Spinal cord (tissue), 10 donors: ENCODE measurements at places on chromosomes 4 and X. TPM values are rescaled to one million over a fixed set of nuclear protein-coding genes. Genes with fewer than 3 reads are reported as not detected.
A peak's percentile ranks its signal among the peaks of the same experiment; 100 is the strongest.

DNA sequence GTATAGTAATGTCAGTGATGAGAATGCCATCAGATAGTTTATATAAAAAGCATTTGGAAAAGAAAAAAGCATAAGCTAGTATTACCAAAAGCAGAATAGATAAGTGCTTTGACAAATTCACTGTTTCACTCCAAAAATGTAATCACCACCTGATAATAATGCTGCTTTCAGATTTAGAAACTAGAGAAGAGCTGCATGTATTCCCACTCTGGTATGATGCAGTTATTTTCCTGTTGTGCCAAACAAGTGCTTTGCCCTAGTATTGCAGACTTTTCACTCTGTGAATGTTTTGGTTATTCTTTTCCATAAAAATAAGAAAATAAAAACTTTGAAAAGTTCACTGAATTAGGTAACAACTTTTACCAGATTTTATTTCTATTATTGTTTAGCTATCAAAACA lies 267.7 kb upstream of the TET2 start:
- H3K27ac ChIP-seq: no peak overlapping the region
- no peaks in the 10 kb centered on the region for H3K4me1 ChIP-seq
- H3K4me3 ChIP-seq: no peak overlapping the region
- H3K27me3 ChIP-seq: no peaks in the 10 kb centered on the region

DNA sequence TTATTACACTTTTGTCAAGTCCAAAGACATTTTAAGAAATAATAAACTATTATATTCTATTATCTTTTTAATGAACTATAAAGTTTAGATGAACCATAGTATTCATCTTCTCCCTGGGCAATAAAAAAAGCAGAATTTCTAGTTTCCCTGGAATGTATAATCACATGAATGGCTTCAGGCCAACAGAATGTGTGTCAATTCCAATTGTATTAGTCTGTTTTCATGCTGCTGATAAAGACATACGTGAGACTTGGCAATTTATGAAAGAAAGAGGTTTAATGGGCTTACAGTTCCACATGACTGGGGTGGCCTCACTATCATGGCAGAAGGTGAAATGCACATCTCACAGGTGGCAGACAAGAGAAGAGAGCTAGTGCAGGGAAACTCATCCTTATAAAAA lies 70.7 kb upstream of the ANXA10 start:
- no peaks in the 10 kb centered on the region for H3K4me1 ChIP-seq
- H3K27me3 ChIP-seq: no peaks in the 10 kb centered on the region
- H3K4me3 ChIP-seq: no peak overlapping the region
- H3K27ac ChIP-seq: no peak overlapping the region
- no peaks in the 10 kb centered on the region for H3K36me3 ChIP-seq
- DNase-seq: no peak

- no peak for DNase-seq
- no peaks in the 10 kb centered on the region for H3K27me3 ChIP-seq
- no peak overlapping the region for H3K4me3 ChIP-seq
Observed at GRCh38 chrX:75096331-75096730, 59.8 kb downstream of the ABCB7 start.

- no peak overlapping the region for H3K27ac ChIP-seq
- no peaks in the 10 kb centered on the region for H3K4me1 ChIP-seq
- no peak for DNase-seq
- H3K27me3 ChIP-seq: no peaks in the 10 kb centered on the region
- H3K36me3 ChIP-seq: no peaks in the 10 kb centered on the region
- no peak overlapping the region for H3K4me3 ChIP-seq
Observed at GRCh38 chr4:53186714-53187358, 179.0 kb downstream of the SCFD2 start.

DNA sequence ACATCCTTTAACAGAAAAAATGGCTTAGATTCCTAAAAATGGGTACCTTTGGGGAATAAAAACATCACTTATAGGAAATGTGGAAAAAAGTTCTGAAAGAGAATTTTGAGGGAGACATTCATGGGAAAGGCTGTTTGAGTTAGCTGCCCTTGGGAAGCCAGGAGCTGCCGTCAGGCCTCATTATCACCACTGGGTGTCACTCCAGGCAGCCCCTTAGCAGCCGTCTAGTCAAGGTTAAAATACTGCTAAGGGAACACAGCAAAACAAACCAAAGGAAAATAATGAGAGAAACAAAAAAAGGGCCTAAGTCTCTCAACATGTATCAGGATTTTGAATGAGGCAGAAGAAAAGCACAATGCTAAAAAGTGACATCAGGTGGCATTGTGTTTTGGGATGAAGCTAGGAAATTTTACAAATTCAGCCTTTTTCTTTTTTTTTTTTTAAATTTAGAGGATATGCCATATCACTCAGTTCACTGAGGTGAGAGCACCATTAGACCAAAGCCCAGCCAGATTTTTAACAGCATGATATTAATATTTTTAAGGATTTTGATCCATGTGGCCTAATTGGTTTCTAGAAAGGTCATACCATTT lies 235.3 kb downstream of the GPAT3 start:
- no peaks in the 10 kb centered on the region for H3K4me1 ChIP-seq
- no peaks in the 10 kb centered on the region for H3K27me3 ChIP-seq
- H3K36me3 ChIP-seq: no peaks in the 10 kb centered on the region
- no peak overlapping the region for H3K27ac ChIP-seq
- peak; percentile 75 for DNase-seq

DNA sequence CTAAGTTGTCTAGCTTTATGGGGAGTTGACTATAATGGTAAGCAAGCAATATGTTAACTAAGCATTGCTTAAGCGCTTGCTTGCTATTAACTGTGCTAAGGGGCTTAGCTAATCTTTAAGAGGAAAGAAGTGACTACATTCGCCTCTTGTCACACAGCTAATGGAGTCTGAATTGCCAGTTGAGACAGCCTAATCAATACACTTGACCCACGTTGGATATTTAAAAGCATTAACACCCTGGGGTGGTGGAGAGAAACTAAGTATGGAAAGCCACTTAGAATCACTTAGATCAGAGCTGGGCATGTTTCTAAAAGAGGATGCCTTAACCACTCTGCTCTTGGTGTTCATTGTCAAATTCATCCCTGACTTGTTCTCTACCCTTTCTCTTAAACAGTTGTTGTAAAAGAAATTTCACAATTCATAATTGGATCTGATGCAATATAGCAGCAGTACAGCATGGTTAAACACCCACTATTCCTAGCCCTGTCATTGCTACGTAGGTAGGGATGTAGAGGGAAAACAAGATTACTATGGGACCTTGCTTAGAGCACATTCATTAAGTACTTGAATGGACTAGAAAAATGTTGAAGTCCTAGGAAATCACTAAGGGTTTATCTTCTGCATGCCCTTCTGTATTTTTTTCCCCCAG lies 3.5 kb downstream of the ZAR1 start:
- DNase-seq: no peak
- H3K4me1 ChIP-seq: peaks cover 13% of the 10 kb centered on the region
- H3K27ac ChIP-seq: no peak overlapping the region
- H3K36me3 ChIP-seq: no peaks in the 10 kb centered on the region
- H3K4me3 ChIP-seq: no peak overlapping the region

DSPP gene
- 0.06 TPM for total RNA-seq

DNA sequence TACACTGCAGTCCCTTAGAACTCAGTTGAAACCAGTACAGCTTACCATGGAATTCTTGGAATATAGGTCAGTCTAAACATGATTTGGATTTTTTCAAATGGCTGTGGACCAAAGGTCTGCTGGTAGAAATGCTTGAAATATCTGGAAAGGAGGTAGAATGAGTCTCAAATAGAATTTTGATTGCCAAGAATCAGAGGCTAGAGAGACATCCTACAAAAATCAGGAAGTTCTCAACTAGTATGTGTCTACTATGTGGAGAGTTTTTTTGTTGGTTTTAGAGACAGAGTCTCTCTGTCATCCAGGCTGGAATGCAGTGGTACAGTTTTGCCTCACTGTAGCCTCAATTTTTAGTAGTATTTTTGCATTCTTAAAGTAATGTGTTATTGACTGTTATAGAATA lies 53.6 kb downstream of the PAQR3 start:
- no peak for DNase-seq
- H3K27me3 ChIP-seq: no peaks in the 10 kb centered on the region
- H3K4me3 ChIP-seq: no peak overlapping the region

- H3K27ac ChIP-seq: no peak overlapping the region
- peaks cover 12% of the 10 kb centered on the region for H3K4me1 ChIP-seq
- peaks cover 5% of the 10 kb centered on the region for H3K27me3 ChIP-seq
- H3K4me3 ChIP-seq: no peak overlapping the region
- peak; percentile 34 for DNase-seq
Observed at GRCh38 chr4:84578540-84579402, 4.2 kb upstream of the CDS1 start.

PABPC1L2A gene
- 4.1 TPM for total RNA-seq

SSX3 gene
- not detected for total RNA-seq

DNA sequence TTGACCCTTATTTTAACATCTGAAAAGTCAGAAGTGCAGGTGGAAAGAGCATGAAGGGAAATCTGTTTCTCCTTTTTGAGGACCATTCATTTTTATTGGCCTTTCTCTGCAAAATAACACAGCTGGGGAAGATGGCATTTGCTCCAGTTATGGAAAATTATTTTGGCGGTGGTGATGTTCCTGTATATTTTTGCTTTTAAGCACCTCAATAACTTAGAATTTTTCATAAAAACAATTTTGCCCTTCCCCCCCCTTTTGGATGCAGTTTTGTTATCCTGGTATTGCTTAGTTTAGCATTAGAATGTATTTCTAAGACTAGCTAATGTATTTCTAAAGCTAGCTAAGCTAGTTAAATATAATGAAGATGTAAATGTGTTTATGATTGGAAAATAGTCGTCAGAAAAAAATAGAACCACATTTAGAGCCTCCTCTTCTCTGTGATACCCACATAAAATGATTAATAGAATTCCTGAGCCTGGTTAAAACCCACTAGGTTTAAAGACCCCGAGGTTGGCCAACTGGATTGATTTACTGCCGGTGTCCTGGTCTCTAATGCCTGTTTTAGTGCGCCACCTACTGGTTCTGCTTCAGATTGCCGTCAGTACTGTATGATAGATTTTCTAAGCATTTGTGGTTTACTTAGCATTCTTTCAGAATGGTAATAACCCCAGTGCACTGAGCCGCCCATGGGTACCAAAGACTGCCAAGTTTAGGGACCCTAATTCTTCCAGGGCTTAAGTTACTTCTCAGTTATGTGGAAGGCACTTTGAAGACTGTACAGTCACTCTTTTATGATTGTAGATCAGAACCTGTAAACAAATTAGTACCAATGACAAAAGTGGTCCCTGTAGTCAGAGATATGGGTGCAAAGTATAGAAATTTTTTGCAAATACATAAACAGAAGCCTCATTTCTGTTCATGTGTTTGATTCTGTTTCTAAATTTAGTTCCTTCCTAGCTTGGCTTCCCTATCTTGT lies 11.4 kb downstream of the KLF3 start:
- no peak for DNase-seq
- no peaks in the 10 kb centered on the region for H3K36me3 ChIP-seq
- H3K4me1 ChIP-seq: peaks cover 40% of the 10 kb centered on the region

GRCh38 chr4:52251864-52252263 lies 200.8 kb downstream of the SPATA18 start:
- no peak overlapping the region for H3K27ac ChIP-seq
- H3K27me3 ChIP-seq: no peaks in the 10 kb centered on the region
- no peak overlapping the region for H3K4me3 ChIP-seq
- DNase-seq: no peak
- no peaks in the 10 kb centered on the region for H3K36me3 ChIP-seq

NWD2 gene
- total RNA-seq: 3.5 TPM

- no peaks in the 10 kb centered on the region for H3K36me3 ChIP-seq
- DNase-seq: no peak
- H3K4me1 ChIP-seq: no peaks in the 10 kb centered on the region
- no peak overlapping the region for H3K27ac ChIP-seq
- no peak overlapping the region for H3K4me3 ChIP-seq
Observed at GRCh38 chr4:179372242-179372641, 1930.0 kb upstream of the AGA start.

PNMA5 gene
- 1.5 TPM for total RNA-seq

DNA sequence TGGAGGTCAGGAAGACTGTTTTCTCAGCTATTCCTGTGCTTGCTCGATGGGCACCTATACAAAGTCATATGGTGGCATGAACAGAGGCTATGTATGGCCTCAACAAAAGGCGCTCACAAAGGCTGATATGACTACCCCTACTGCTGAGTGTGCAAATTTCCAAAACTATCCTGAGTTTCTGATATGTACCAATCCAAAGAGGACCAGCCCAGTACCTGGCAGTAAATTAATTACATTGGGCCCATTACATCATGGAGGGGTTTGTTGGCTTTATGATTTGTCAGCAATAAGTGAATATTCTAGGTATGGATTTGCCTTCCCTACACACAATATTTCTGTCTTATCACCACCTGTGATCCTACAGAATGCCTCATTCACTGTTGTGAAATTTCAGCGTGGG lies 12.3 kb downstream of the MAGED1 start:
- H3K36me3 ChIP-seq: peaks cover 13% of the 10 kb centered on the region
- no peak for DNase-seq
- no peak overlapping the region for H3K27ac ChIP-seq
